ENCODE measurements at places on chromosomes 5 and 9.

- no peak for DNase-seq
Measured at GRCh38 chr5:169906745-169907649, 73.3 kb downstream of the INSYN2B start.

DNA sequence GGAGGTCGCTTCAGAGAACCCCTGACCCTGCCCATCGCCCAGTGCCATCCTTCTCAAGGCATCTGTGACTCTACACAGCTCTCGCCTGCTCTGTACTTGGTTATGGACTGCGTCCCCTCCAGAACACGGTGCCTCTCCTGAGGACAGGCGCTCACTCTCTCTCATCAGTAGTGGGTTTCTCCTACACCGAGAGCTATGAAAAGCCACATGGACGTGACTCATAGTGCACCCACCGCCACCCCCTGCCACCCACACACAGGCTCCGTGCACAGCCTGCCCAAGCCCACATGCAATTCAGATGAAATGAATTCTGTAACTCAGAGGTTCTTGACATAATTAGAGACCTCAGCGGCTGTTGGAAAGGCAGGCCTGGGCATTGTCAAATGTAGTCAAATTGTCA, 13.9 kb downstream of the GTF3C5 start:
- no peak for DNase-seq

DNA sequence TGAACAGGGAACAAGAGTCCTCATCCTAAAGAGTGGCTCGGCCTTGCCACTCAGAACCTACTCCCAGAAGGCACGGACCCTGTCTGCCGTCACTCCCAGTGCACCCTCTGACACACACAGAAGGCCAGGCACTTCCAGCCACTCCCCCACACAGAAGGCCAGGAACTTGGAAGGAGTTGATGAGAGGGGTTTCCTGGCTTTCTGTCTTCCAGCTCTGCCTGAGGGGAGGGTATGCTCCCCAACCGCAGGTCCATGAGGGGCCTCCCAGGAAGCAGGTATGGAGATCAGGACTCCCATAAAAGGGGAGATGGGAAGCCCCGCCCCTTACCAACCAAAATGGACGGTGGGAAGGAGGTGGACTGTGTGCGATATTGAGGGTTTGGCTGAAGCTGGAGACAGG, 247.6 kb upstream of the IRX4 start:
- DNase-seq: no peak

GRCh38 chr5:103894882-103895281, 332.3 kb upstream of the NUDT12 start:
- DNase-seq: no peak

- DNase-seq: no peak
Measured at GRCh38 chr5:143217065-143217803, 186.3 kb downstream of the NR3C1 start.

- no peak for DNase-seq
Measured at GRCh38 chr5:179817890-179818745, 2.6 kb upstream of the SQSTM1 start.

- DNase-seq: no peak
Measured at GRCh38 chr5:130715541-130715940, 449.5 kb downstream of the HINT1 start.

- DNase-seq: no peak
Measured at GRCh38 chr5:53478411-53479044, 1.9 kb upstream of the FST start.

DNA sequence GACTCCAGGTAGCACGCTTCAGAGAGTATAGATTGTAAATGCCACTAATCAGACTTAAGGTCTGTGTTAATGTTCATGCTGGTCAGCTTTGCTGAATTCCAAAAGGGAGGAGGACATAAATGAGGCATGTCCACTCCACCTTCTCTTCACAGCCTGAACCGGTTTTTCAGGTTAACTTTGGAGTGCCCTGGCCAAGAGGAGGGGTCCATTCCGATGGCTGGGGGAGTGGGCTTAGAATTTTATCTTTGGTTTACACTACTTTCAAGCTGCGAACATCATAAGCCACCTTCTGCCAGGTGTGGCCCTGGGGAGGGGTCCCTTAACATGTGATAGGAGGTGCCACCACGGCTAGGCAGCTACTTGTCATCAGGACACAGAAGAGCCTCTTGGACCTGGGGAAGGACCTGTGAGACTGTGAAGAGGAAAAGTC, 24.2 kb downstream of the ABO start:
- DNase-seq: no peak

DNA sequence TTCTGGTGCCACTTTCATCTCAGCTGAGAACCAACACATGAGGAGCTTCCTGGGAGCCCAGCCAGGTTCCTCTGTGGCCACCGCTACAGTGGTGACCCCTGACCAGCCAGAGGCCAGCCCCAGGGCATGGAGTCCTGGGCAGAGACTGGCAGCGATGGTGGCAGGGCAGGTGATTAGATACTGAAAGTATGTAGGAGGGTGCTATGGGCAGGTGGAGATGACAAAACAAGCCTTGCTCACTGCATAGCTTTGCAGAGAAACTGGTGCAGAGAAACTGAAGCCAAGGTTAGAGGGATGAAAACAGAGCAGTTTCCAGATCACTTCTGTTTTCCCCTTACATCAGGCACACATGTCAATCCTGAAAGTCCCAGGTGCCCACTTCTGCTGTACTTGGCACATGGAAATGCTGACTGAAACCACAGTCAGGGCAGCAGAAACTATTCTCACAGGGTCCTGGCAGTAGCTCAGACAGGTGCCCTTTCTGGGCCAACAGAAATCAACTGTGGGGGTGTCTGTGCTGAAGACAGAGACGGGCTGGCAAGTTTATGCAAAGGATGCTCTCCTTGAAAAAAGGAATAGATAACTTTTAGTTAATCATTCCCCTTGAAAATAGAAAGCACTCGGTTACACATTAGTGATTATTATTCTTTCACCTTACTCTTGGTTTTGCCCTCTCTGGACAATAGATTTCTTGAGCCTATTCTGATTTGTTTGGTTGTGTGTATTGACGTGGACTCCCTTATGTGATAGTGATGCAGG, 90.3 kb downstream of the ANKRD55 start:
- DNase-seq: no peak

DNA sequence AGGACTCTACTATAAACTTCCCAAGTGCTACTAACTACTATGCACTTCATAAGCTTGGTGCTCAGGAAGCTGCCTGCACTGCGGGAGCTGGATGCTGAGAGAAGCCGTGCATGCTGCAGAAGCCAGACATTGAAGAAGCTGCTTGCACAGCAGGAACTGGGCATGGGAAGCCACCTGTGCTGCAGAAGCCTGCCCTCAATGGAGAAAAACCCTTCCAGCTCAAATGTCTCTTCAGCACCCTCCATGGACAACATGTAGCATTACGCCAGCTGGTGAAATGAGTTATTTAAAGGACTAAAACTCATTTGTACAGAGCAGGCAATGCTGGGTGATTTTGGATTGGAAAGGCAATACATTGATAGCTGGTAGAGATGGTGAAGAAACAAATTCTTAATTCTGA, 247.2 kb downstream of the KIF4B start:
- no peak for DNase-seq

- DNase-seq: no peak
Measured at GRCh38 chr5:100165309-100165708, 369.9 kb upstream of the FAM174A start.

DNA sequence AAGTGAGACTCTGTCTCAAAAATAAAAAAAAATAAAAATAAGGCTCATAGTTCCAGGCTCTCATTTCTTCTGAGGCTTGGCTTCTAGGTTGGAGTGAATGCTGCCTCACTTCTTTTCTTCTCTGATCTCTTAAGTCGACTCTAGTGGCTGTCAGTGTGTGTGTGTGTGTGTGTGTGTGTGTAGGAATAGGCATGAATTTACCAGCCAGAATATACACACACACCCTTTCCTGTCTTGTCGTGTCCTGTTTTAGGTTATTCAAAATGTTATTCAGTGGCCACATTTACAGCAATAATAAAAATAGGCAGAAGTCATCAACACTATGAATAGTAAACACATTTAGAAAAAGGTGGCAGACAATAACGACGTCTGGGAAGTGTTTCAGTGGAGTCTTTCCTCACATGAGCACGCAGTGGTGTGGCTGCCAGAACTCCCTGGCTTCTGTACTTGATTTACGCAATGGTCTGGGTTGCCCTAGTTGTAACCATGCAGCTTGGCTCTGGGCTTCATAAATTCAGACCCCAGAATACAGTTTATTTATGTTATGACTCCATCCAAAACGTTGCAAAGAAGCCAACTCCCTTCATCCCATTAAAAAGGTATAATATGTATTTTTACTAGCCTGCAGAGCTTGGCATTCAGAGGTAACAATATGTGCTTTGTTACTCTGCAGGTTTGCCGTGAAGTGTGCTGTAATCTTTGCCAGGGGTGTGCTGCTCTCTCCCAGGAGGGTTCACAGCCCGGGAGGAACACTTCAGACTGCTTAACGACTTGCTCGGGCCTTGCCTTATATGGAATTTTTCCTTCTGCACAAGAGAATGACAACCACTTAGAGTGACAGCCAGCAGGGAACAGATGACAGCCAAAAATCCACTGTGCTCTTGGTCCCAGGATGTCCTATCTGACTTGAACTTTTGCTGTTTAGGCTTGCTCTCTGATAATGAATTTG, 34.4 kb upstream of the PALM2AKAP2 start:
- no peak for DNase-seq

- DNase-seq: no peak
Measured at GRCh38 chr9:112861638-112862555, 28.8 kb downstream of the SLC46A2 start.

- DNase-seq: no peak
Measured at GRCh38 chr5:163915481-163915961, 410.1 kb downstream of the MAT2B start.

- no peak for DNase-seq
Measured at GRCh38 chr5:14316471-14316870, 173.3 kb downstream of the TRIO start.

GRCh38 chr5:12566441-12566840, 662.2 kb upstream of the CTNND2 start:
- DNase-seq: no peak

GRCh38 chr5:72210888-72211678, 103.8 kb downstream of the MAP1B start:
- DNase-seq: no peak

DNA sequence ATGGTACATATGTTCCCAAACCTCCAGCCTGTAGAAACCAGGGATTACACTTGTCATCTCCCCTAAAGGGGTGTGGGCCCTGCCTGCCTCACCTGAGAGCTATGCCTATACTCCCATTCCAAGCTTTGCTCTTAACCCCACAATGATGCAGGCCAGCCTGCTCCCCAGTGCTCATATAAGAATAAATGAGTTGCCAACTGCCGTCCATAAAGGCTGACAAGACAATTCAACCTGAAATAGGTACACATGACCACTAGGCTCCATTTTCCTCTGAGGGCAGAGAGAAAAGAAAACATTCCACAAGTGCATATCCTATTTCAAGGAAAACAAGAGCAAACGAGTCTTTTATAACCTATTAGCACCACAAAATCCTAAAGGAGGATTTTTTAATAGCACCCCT, 28.4 kb downstream of the SKP1 start:
- DNase-seq: no peak

DNA sequence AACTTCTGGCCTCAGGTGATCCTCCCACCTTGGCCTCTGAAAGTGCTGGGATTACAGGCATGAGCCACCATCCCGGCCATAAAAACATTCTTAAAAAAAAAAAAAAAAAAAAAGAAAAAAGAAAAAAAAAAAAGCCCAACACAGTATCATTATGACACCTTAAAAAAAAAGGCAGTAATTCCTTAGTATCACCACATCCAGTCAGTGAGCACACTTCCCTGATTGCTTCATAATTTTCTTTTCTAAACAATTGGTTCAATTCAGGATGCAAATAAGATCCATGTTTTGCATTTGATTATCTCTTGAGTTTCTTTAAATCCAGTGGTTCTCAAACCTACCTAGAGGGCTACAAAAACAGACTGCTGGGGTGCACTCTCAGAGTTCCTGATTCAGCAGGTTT, 182.5 kb downstream of the CDK5RAP2 start:
- DNase-seq: no peak

- DNase-seq: no peak
Measured at GRCh38 chr9:85740787-85741094, 1.0 kb downstream of the AGTPBP1 start.

GRCh38 chr5:97453263-97453662, 270.2 kb upstream of the RIOK2 start:
- no peak for DNase-seq

DNA sequence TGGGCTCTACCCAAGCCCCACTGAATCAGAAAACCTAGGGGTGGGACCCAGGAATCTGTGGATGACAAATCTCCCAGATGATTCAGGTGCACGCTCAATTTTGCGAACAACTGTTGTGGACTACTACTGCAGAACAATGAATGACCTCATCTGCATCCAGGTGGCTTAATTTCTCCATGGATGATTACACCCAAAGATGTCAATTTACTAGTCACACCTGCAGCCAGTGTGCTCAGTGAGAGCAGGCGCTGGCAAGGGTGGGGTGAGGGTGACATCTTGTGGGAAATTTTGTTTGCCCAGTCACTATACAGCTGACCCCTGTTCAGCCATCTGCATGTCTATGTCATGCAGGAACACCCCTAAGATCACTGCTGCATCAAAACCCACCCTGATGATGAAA, 118.2 kb downstream of the ENTREP1 start:
- no peak for DNase-seq

GRCh38 chr5:25823330-25823873, 1178.6 kb upstream of the CDH10 start:
- DNase-seq: no peak

DNA sequence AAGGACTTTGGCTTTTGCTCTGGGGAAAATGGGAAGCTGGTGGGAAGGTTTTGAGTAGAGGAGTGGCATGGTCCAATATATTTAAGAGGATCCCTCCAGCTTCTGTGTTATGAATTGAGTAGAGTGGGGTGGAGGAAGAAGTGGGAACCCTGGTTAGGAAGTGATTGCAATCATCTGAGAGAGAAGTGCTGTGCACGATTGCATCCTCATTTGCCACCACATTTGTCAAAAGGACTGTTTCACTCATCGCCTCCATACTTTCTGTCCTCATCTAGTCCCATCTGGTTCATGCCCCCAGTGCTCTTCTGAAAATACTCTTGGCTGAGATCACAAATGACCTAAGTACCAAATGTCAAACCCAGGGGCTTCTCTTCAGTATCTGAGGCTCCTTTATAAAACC, 192.1 kb downstream of the RAB3C start:
- DNase-seq: no peak

- no peak for DNase-seq
Measured at GRCh38 chr9:136643596-136644342, 18.9 kb upstream of the EGFL7 start.

DNA sequence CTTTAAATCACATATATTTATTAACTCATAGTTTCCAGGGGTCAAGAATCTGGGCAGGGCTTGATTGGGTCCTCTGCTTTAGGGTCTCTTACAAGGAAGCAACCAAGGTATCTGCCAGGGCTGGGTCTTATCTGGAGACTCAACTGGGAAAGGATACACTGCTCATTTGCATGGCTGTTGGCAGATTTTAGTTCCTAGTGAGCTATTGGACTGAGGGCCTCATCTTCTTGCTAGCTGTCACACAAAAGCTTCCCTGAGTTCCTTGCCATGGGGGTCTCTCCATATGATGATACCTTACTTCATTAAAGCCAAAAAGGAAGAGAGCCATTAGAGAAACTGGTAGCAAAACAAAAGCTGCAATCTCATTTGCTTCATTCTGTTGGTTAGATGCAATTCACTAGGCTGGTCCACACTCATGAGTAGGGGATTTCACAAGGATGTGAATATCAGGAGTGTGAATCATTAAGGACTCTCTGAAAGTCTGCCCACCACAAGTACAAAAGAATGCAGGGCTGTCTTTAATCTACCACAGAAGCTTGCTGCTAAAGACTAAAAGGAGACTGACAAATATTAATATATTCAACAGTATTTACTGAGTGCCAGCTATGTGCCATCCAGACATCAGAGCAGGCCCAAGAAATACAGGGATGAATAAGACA, 42.0 kb upstream of the TIMD4 start:
- DNase-seq: no peak

- DNase-seq: no peak
Measured at GRCh38 chr9:107453479-107453878, 36.1 kb downstream of the KLF4 start.
